ENCODE measurements at places on chromosomes 4 and X.

GRCh38 chrX:115898382-115899001 lies 272.1 kb upstream of the AGTR2 start:
- DNase-seq, result no peak

- no peak for DNase-seq
Measured at GRCh38 chr4:40675166-40675565, 45.5 kb upstream of the RBM47 start.

DNA sequence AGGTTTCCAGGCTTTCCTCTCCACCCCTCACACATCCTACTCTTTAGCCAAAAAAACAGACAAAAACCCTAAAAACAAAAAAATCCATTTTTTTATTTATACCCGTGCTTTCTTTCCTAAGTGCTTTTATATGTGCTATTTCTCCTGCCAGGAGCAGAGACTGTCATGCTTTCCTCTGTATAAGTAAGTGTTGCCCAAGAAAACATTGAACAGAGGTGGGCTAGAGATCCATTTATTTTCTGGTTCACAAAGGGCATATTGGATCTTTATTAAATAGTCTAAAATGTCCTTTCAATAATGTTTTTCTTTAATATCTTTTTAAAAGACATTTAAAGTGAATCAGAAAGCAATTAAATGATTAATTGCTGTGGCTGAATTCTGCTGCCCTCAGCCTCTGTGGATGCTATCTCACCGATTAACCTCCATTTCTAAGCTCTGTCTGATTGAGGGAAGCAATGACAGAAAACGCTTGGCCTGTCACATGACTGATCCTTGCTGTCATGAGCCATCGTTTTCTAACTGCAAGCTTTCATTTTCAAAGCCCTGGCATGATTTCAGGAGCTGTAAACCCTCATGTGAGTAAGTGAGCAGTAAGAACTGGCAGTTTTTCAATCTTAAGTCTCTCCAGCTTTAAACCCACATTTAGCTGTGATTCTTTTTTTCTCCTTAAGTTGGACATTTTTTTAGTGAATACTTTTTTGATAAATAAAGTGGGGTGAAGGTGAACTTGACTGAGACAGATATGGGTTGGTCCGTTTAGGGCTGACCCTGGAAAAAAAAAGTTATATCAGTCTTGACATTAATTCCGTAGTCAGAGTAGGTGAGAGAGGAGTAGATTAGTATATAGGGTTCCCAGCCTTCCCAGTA lies 180.7 kb upstream of the PGRMC2 start:
- DNase-seq, result no peak

- DNase-seq, result no peak
Measured at GRCh38 chr4:85520765-85521749, 46.1 kb downstream of the ARHGAP24 start.

GRCh38 chrX:111615227-111615626 lies 65.7 kb upstream of the ALG13 start:
- no peak for DNase-seq

- no peak for DNase-seq
Measured at GRCh38 chr4:40978548-40978947, 228.8 kb downstream of the NSUN7 start.

DNA sequence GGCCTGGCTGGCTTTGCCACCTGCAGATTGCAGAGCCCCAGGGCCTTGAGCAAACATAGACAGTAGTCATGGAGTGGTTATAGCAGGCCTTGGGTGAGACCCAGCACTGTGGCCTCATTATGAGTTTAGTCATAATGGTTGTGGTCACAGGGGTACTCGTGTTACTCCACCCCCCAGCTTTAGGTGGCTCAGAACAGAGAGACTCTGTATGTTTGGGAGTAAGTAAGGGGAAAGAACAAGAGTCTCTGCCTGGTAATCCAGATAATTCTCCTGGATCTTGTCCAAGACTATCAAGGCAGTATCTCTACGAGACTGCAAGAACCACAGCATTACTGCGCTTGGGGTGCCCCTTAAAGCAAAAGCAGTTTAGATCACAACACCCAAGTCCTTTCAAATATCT lies 62.3 kb upstream of the SCRG1 start:
- no peak for DNase-seq

DNA sequence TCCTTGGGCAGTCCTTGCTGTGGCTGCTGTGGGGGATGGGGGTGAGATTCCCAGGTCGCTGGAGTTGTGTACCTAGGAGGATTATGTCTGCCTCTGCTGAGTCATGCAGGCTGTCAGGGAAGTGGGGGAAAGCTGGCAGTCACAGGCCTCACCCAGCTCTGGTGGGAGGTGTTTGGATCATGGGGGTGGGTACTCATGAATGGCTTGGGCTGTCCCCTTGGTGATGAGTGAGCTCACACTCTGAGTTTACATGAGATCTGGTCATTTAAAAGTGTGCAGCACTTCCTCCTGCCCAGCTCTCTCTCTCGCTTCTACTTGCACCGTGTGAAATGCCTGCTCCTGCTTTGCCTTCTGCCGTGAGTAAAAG lies 24.6 kb upstream of the PDLIM3 start:
- DNase-seq, result no peak

GRCh38 chrX:30618160-30618765 lies 35.0 kb upstream of the GK start:
- DNase-seq, result no peak

GRCh38 chr4:42490015-42490414 lies 92.7 kb downstream of the SHISA3 start:
- no peak for DNase-seq

DNA sequence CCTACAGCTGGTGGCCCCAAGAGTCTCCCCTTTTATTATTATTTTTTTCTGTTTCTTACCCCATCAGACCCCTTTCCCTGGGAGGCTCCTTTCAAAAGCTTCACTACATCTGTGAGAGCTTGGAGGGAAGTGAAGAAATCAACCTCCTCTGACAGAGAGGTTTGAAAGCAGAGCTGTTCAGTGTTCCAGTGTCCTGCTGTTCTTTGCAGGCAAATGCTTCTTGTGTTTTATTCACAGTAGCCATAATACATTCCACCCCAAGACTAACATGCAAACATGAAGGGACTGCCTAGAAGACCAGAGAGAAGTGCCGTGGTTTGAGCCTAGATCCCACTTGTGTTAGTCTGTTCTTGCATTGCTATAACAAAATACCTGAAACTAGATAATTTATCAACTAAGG lies 192.1 kb downstream of the PTTG2 start:
- DNase-seq, result no peak

DNA sequence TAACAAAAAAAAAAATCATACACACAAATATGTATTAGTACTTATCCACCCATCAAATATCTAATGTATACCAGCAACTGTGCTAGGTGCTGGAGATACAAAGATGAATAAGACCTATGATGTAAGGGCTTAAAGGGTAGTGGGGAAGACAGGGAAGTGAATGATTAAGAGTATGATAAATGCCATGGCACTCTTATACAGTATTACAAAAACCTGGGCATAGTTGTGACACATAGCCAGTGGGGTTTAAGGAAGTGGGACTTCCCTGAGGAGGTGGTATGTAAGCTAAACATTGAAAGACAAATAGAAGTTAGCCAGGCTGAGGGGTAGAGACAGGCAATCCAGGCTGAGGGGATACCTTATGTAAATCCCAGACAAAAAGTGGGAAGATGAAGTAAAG lies 23.5 kb downstream of the CHM start:
- DNase-seq, result no peak

DNA sequence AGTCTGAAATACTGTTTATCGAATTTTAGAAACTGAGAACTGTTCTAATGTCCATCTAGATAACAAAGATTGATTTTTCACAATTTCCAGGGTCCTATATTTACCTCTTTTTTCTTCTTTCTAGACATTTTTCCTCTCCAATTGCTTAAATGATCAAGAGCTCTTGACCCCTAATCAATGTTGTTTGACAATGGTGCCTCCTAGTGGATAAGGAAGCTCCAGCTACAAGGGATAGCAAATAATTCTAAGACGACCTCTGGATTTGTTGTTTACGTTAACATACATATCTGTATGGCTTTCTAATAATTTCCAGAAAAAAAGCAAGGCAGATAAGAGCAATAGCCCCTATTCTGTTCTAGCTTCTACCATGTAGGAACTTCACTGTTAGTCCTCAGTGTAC lies 35.8 kb downstream of the GPR82 start:
- peak; percentile 9 for DNase-seq
